ENCODE measurements at places on chromosomes 3 and 15.
A peak's percentile ranks its signal among the peaks of the same experiment; 100 is the strongest.

DNA sequence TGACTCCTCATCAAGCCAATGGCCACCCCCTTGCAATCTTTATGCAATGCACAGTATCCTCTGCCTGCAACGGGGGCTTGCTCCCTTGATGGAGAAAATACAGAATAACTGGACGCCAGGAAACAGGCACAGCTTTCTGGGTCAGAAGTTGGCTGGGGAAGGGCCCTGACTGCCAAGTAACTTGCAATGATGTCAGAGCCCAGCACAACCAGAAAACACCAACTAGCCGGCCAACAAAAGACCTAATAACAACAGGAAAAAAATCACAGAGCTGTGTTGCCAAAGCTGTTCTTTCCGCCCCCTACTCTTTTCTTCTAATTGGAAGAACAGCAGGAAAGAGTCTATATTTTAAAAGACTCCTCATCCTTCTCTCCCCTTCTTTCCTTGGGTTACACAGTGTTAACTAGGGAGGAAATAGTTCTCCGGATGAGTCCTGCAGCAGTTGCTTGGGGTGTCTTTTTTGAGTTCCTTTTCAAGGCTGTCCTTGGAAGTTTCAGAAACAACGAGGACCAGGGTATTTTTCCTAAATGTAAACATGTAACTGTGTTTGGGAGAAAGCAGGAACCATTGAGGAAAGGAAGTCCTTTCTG lies 1.4 kb upstream of the SEMA6D start:
- peak; percentile 92 for DNase-seq

- DNase-seq = no peak
Measured at GRCh38 chr3:61964566-61964965, 403.2 kb downstream of the PTPRG start.

DNA sequence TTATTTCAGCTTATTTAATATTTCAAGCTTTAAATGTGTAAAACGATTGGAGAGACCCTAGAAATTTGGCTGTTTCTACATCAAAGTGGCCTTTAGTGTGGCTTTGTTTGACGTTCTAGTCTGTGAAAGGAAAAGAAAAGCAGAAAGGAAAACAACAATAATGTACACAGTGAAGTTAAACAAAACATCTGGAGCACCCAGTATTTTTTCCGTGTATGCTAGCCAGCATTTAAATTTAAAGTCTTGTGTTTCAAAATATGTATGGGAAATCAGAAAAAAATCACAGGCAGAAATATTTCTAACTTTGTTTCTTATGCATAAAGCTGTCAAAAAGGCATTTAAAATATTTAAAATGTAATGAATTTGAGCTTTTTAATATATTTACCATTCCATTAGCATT lies 218.1 kb downstream of the NAALADL2 start:
- no peak for DNase-seq

GRCh38 chr3:19901337-19901736 lies 32.7 kb downstream of the EFHB start:
- DNase-seq = no peak

GRCh38 chr3:196127308-196128040 lies 45.6 kb upstream of the TFRC start:
- DNase-seq = no peak

GRCh38 chr15:39156646-39157250 lies 424.1 kb upstream of the THBS1 start:
- no peak for DNase-seq

GRCh38 chr15:52567871-52568600 lies 794 bp downstream of the ARPP19 start:
- DNase-seq = no peak

DNA sequence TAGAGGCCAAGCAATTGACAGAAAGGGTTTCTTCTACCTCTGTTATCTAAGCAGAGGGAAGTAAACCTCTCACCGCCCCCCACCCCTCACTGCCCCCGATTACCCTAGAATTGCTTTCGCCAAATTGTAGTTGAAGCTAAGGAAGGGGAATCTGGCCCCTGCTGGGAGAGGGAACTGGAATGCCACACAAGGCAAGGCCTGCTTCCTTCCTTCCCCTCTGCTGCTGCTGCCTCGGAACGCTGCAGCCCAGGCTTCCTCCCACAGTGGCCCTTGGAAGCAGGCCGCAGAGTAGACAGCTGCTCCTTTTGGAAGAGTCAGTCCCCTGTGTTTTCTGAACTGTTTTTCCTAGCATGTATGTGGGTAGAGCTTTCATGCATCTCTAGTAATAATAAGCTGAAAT lies 21.6 kb downstream of the RLBP1 start:
- peak; percentile 45 for DNase-seq

DNA sequence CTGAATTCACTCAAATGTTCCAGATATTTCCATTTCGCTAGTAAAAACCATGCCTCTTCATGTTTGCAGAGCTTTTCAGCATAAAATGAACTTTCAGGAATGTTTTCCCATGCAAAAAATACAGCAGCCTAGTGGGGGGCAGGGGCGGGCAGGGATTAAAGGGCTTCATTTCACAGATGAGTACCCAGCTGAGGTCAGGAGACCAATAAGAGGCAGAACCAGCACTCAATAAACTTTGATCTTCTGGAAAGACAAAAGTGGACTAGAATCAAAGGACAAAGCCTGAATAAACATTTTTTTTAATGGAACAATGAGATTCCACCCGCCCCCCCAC lies 8.0 kb downstream of the KLHL25 start:
- DNase-seq = no peak

GRCh38 chr3:117366574-117366973 lies 657.0 kb downstream of the TUSC7 start:
- DNase-seq = no peak

DNA sequence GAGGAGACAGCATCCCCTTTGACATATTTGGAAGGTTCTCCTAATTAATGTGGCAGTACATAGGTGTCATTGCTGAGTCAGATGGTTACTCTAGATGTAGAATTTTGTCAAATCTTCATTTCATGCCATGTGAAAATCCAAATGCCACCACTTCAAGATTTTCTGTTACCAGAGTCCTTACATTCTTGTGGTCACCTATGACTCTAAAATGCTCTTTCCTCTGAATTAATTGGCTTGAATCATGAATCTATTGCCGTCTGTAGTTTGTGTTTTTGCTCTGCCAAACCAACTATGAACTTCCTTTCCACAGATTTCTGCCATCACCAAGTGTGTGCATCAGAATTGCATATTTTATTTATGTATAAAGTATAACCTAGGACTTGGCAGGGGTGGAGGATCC lies 269.4 kb upstream of the ZPLD1 start:
- no peak for DNase-seq

- DNase-seq = peak; percentile 68
Measured at GRCh38 chr15:64731012-64731804, 44.2 kb downstream of the RBPMS2 start.

DNA sequence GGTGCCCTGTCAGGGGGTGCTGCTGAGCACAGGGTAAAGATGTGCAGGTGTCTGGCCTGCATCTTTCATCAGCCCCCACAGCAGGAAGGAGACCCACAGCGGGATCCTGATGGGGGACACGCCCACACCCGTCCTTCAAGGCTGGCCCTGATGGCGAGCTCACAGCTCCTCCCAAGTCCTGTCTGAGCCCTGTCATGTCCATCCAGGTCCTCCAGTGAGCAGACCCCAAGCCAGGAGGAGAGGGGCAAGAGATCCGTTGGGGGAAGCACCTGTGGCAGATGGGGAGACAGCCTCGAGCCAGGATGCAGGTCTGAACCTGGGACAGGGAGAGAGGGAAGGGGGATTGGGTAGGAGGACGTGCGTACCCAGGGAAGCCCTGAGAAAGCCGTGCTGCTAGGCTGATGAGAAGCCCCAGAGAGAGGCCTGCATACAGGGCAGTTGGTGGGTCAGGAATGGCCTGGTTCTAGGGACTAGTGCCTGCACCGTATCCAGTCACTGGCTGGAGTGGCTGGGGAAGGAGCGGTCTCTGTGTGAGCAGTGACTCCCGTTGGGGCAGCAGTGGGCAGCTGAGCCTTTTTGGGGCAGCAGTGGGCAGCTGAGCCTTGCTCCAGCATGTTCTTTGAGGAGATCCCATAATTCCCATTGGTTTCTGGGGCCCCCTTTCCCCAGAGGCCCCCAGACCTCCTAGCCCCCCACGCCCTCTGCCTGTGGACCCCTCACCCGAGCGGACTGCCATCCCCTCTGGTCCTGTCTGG lies 133.3 kb upstream of the MEF2A start:
- no peak for DNase-seq

DNA sequence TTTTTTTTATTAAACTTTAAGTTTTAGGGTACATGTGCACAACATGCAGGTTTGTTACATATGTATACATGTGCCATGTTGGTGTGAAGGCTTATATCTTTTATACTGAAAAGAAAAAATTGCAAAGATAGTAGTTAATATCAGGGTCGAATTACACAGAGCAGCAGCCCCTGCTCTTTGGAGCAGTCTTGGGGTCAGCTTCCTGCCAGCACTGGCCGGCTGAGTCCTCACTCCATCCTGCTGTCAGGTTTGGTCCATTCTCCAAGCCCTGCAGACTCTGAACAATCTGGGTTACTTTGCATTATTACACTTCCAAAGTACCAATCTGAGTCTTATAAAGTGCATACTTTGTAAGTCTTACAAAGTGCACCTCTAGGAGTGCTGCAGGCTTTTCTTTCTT lies 66.0 kb downstream of the COL8A1 start:
- no peak for DNase-seq

- DNase-seq = no peak
Measured at GRCh38 chr3:101530686-101531047, 17.7 kb upstream of the SENP7 start.

GRCh38 chr15:44656298-44656697 lies 7.2 kb downstream of the SPG11 start:
- DNase-seq = no peak

- no peak for DNase-seq
Measured at GRCh38 chr15:23753248-23753647, 66.1 kb upstream of the NDN start.

GRCh38 chr15:63442080-63442479 lies 60.4 kb upstream of the CA12 start:
- peak; percentile 42 for DNase-seq

DNA sequence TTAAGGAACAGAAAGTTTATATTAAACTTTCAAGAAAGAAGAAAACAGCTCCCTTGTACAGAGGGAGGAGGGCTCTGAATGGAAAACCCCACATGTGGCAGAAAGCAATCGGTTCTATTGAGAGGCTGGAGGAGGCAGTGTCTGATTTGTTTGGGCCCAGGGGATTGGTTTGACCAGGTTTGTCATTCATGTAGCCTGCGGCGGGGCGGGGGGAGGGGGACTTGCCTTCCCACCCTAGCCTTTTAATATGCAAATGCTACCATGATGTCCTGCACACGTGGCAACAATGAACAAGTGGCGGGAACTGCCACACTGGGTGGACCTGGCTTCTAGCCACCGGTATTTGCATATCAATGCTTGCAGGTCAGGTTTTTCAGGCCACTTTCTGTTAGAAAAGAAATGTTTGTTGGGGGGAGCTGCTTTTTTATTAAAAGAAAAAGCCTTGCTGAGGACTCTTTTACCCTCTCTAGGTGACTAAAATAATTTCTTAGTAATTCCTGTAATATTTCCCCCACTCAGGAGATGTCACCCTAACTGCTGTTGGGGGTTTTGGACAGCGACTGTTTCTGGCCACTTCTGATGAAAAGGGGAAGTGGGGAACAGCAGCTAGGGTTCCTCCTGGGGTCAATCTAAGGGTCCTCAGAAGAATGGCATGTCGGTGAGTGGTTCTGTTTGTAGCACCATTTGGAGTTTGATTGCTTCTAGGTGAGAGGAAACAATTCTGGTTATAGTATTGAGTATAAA lies 691.2 kb downstream of the TBL1XR1 start:
- no peak for DNase-seq

DNA sequence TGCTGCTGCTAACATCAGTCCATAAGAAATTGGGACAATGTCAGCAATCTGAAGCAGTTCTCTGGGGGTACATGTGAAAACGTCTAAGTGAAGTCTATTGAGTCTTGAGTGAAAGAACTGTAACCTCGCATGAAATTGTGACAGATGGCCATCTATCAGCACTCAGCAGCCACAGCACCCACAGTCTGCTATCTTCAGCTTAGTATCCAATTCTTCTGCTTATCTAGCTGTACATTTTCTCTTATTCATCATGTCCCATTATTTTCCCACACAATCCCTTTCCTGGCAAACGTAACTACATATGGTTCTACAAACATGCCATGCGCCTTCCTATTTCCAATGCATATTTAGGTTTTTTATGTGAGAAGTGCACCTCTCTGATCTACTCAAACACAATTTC lies 629.7 kb downstream of the NTRK3 start:
- DNase-seq = no peak

DNA sequence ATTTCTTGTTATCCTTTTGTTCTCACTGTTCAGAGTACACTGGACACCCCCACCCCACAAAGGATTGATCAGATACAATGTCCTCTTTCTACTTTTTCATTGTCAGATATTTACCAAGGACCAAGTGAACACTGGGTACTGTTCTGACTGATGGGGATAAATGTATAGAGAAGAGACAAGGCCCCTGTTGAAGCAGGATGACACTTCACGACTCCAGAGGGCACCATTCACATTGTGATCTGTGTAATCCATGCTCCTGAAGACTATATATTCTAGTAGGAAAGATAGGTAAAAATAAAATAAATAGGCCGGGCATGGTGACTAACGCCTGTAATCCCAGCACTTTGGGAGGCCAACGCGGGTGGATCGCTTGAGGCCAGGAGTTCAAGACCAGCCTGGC lies 7.2 kb upstream of the CRYGS start:
- no peak for DNase-seq

DNA sequence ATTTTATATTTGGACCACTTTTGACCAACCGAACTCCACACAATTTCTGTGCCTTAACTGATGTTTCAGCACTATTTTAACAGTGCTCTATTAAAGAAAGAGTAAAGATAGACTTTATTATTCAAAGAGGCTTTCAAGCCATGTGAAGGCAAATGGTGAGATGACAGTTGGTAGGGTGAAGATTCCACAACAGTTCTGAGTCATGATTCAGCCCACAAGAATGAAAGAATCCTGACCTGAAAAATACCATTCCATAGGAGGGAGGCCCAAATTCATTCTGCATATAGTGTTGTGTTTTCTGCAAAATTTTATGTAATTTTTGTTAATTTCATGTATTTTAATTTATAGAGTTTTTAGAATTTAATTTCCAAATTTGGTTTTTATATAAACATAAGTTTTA lies 135.6 kb upstream of the STAC start:
- no peak for DNase-seq

- no peak for DNase-seq
Measured at GRCh38 chr3:138845181-138845601, 10.5 kb upstream of the PIK3CB start.

- no peak for DNase-seq
Measured at GRCh38 chr3:197027896-197028727, 1.5 kb downstream of the MELTF start.

DNA sequence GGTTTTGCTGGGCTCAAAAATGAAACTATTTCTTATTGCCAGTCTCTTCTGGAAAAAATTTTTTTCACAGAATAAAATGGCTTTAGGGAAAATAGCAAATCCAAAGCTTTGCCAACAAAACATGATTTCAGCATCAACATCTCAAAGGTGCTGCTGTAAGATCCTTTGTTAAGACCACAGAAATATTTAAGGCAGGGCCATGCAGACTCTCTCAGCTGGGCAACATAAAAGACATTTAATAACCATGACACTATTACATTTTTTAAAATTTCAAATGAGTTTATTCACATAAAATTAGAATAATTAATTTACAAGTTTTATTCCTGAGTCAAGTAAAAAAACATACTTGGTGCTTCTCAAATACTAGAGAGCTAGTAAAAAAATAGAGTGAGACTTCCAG lies 527.1 kb upstream of the DPPA4 start:
- no peak for DNase-seq
